Ovary (tissue), 10 donors: ENCODE measurements at places on chromosomes 3 and 15. TPM values are rescaled to one million over a fixed set of nuclear protein-coding genes. Genes with fewer than 3 reads are reported as not detected.

GRCh38 chr15:25695875-25696760 is 167.0 kb downstream of the ATP10A start:
- H3K27me3 ChIP-seq = no peaks in the 10 kb centered on the region
- H3K4me3 ChIP-seq = no peak overlapping the region
- no peaks in the 10 kb centered on the region for H3K36me3 ChIP-seq

DNA sequence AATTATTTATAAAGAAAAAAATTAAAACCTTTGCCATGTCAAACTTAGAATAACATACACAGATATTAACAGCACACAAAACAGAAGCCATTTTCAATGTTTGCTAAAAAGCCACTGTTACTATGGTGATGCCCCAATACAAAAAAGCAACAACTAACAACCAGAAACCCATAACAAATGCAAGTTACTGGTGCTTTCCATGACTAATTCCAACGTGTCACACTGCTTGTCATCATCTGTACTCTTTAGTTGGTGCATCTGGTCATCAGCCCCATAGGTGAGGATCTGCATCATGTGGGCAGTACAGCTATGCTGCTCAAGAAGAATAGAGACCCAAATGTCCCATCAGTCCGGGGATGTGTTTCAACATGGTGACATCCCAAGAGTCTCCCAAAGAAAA is 52.8 kb downstream of the ATP8B4 start:
- peaks cover 2% of the 10 kb centered on the region for H3K27me3 ChIP-seq
- H3K36me3 ChIP-seq = no peaks in the 10 kb centered on the region
- H3K4me1 ChIP-seq = no peaks in the 10 kb centered on the region
- no peak overlapping the region for H3K4me3 ChIP-seq
- no peak for DNase-seq

DNA sequence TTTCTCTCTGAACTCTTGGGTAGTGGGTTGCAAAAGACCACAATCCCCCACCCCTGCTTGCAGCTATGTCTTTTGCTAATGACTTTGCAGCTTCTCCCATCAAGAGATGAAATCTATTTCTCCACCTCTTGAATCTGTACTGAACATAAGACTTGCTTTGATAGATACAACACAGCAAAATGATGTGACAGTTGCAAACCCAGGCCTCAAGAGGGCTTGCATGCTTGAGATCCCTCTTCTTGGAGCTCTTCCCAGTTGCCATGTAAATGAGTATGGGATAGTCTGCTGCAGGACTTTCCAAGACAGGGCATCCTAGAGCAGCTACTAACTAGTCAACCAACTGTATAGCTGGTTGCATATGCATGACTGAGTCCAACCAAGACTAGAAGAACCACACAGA is 783.6 kb downstream of the PDCD6IP start:
- no peak overlapping the region for H3K27ac ChIP-seq
- no peaks in the 10 kb centered on the region for H3K36me3 ChIP-seq
- no peaks in the 10 kb centered on the region for H3K4me1 ChIP-seq
- H3K27me3 ChIP-seq = no peaks in the 10 kb centered on the region

DNA sequence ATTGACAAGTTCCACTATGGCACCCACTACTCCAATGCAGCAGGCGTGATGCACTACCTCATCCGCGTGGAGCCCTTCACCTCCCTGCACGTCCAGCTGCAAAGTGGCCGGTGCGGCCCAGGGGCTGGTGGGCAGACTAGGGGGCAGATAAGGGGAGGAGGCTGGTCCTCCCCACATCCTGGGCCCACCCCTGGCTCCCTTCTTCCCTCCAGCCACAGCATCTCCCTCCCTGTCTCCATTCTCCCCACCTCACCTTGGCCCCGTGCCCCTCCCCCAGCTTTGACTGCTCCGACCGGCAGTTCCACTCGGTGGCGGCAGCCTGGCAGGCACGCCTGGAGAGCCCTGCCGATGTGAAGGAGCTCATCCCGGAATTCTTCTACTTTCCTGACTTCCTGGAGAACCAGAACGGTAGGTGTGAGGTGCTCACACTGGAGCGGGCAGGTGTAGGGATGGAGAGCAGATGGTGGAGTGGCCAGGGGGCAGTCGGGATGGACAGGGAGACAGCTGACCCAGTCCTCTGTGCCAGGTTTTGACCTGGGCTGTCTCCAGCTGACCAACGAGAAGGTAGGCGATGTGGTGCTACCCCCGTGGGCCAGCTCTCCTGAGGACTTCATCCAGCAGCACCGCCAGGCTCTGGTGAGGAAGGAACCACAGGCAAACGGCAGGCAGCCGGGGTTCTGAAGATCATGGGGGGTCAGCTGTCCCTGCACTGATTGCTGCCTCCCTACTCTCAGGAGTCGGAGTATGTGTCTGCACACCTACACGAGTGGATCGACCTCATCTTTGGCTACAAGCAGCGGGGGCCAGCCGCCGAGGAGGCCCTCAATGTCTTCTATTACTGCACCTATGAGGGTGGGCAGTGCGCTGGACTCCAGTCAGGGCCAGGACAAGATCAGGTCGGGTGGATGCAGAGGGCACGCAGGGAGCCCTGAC is 26.0 kb downstream of the NBEAL2 start:
- no peak overlapping the region for H3K4me3 ChIP-seq
- H3K4me1 ChIP-seq = peaks cover 4% of the 10 kb centered on the region
- DNase-seq = no peak
- H3K27ac ChIP-seq = no peak overlapping the region
- H3K27me3 ChIP-seq = no peaks in the 10 kb centered on the region
- H3K36me3 ChIP-seq = no peaks in the 10 kb centered on the region

DNA sequence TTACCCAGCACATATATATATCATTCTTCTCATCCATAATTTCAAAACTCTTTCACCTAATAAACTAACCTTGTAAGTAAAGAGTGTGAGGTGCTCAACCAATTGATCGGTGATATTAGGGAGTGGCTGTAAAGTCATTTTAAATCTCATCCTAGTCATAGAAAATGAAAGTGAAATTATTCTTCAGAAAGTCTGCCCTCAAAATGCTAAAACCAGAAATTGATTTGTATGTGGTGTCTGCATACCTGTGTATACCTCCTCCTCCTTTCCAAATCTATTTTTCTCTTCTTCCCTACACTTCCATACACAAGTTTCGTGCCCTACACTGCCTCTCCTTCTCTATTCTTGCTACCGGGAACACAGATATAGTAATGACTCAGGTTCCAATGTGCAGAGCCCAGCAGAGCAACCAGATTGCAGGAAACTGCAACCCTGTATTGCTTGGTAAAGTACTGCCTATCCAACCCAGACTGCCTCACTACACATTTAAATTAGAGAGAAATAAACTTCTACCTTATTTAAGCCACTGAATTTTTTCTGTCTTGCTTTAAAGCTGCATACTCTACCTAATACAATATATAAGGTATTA is 7.4 kb upstream of the TBC1D5 start:
- no peak for DNase-seq
- H3K4me3 ChIP-seq = no peak overlapping the region
- H3K36me3 ChIP-seq = no peaks in the 10 kb centered on the region
- H3K27me3 ChIP-seq = no peaks in the 10 kb centered on the region
- H3K4me1 ChIP-seq = peaks cover 2% of the 10 kb centered on the region

GRCh38 chr15:68650901-68651709 is 72.3 kb downstream of the CORO2B start:
- peak; percentile 47 for DNase-seq
- H3K4me1 ChIP-seq = peaks cover under 1% of the 10 kb centered on the region
- H3K27me3 ChIP-seq = no peaks in the 10 kb centered on the region
- H3K36me3 ChIP-seq = no peaks in the 10 kb centered on the region

- no peak overlapping the region for H3K4me3 ChIP-seq
- no peaks in the 10 kb centered on the region for H3K27me3 ChIP-seq
- no peaks in the 10 kb centered on the region for H3K4me1 ChIP-seq
- H3K36me3 ChIP-seq = no peaks in the 10 kb centered on the region
Measured at GRCh38 chr15:48097264-48097663, 23.5 kb upstream of the SLC24A5 start.

- H3K4me3 ChIP-seq = no peak overlapping the region
- DNase-seq = no peak
- H3K36me3 ChIP-seq = no peaks in the 10 kb centered on the region
- H3K27me3 ChIP-seq = no peaks in the 10 kb centered on the region
- H3K4me1 ChIP-seq = peaks cover 42% of the 10 kb centered on the region
Measured at GRCh38 chr3:170493712-170494182, 75.1 kb downstream of the CLDN11 start.

DNA sequence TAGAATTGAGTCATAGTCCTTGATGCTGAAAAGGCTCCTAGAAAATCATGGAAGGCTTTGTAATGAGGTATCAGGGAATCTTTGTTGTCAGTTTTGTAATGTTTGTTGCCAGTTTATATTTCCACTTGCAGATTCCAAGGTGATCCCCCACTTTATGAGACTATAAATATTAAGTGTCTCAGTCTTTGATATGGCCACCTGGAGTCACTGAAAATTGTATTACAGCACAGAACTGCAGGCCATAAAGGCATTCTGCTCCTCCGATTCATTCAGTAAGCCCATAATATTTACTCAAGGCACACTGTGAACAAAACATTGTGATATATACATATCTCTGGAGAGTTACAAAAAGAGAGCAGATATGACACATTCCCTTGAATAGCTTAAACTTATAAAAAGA is 457.8 kb upstream of the ZNF385D start:
- no peak overlapping the region for H3K4me3 ChIP-seq
- H3K4me1 ChIP-seq = no peaks in the 10 kb centered on the region
- no peaks in the 10 kb centered on the region for H3K27me3 ChIP-seq
- no peak for DNase-seq
- no peak overlapping the region for H3K27ac ChIP-seq

DNA sequence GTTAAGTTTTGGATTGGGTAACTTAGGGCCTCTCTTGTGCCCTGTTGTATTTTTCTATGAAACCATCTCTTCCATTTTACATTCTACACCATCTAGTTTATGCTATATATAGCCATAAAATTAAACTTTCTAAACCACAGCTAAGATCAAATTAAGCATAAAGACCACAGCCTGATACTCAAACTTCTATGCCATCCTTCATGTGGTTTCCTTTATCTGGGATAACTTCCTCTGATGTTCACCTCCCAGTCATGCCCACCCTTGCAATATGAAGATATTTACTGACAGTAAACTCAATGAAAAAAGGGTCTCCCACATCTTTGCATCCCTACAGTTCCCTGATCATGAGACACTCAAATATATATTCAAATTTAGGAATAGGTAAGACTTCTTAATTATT is 4.2 kb downstream of the SELENOK start:
- peaks cover 5% of the 10 kb centered on the region for H3K4me1 ChIP-seq
- no peaks in the 10 kb centered on the region for H3K27me3 ChIP-seq
- no peak overlapping the region for H3K4me3 ChIP-seq

- no peaks in the 10 kb centered on the region for H3K27me3 ChIP-seq
- no peaks in the 10 kb centered on the region for H3K36me3 ChIP-seq
- DNase-seq = no peak
- no peak overlapping the region for H3K27ac ChIP-seq
- H3K4me3 ChIP-seq = no peak overlapping the region
- no peaks in the 10 kb centered on the region for H3K4me1 ChIP-seq
Measured at GRCh38 chr3:31186041-31186440, 291.6 kb upstream of the GADL1 start.

DNA sequence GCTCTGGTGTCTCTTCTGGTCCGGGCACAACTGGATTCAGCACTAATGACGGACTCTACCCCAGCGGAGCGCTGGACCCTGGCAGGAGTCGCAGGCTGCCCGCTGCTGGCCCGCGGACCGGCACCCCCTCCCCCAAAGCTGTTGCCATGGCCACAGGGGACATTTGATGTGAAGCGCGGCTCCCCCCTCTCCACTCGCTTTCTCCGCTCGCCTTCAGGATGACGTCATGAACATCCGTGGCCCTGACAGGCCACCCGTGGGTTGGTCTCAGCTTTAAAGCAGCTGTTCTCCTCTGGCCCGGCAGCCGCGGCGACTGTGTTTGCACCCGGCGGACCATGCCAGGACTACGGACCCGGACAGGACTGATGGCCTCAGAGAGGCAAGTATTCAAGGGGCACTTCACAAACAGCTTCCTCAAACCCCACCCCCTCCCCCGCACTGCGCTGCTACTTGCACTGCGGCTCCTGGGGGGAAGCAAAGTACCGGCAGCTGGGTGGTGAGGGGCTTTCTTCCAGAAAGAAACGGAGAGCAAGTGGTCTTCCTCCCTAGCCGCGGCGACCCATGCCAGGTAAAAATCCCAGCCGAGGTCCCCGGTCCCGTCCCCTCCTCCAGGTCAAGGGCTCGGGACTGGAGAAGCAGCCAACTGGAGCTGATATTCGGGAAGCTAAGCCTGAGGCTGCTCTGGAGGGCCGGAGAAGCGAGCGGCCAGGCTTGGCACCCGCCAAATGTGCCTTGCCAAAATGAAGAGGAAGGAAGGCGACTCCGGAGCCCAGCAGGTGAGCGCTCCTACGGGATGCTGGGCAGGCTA is 16.6 kb upstream of the AEN start:
- H3K36me3 ChIP-seq = no peaks in the 10 kb centered on the region
- peaks cover 2% of the 10 kb centered on the region for H3K4me1 ChIP-seq
- no peaks in the 10 kb centered on the region for H3K27me3 ChIP-seq
- DNase-seq = no peak
- H3K27ac ChIP-seq = no peak overlapping the region
- no peak overlapping the region for H3K4me3 ChIP-seq

- no peak overlapping the region for H3K4me3 ChIP-seq
- H3K27ac ChIP-seq = peak overlapping the region; percentile 58
- H3K27me3 ChIP-seq = no peaks in the 10 kb centered on the region
- no peaks in the 10 kb centered on the region for H3K36me3 ChIP-seq
Measured at GRCh38 chr15:68597581-68597980, 18.8 kb downstream of the CORO2B start.

DNA sequence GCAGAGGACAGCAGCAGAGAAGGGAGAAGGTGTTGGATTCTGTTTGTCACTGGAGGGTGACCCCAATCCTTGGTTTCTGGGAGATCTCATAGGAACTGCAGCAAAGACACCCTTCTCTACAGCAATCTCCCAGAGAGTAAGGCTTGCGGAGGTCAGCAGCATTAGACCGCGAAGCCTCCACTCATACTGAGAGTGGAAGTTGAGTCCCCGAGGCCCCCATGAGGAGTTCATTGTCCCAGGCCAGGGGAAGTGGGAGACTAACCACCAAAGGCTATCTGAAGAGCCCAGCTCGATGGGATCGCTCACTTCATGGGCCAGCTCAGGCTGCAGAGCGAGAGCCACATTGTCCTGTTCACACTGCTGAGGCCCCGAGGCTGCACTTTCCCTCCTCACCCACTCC is 44.6 kb downstream of the GLDN start:
- peaks cover 6% of the 10 kb centered on the region for H3K4me1 ChIP-seq
- H3K27ac ChIP-seq = no peak overlapping the region
- no peak overlapping the region for H3K4me3 ChIP-seq
- no peak for DNase-seq
- no peaks in the 10 kb centered on the region for H3K27me3 ChIP-seq

SMCO1 gene
- total RNA-seq = not detected

EPHB1 gene
- total RNA-seq = 1.6 TPM

CCDC174 gene
- 22.9 TPM for total RNA-seq

IL17RC gene
- 46.5 TPM for total RNA-seq
